Activated CD4-positive, alpha-beta memory T cell treated with anti-CD3 and anti-CD28 coated beads, Interleukin-2, amount 10 ng/mL, durations not matched to agents 7 days and 5 days (primary cell): ENCODE measurements at places on chromosomes 13 and 19. TPM values are rescaled to one million over a fixed set of nuclear protein-coding genes. Genes with fewer than 3 reads are reported as not detected.

The CABP5 gene
- total RNA-seq: not detected

The PROZ gene
- not detected for total RNA-seq

The PEPD gene
- total RNA-seq: 33.3 TPM

The QPCTL gene
- total RNA-seq: 11.9 TPM

The F7 gene
- not detected for total RNA-seq
